ENCODE measurements at places on chromosomes 5 and 9. TPM values are rescaled to one million over a fixed set of nuclear protein-coding genes. Genes with fewer than 3 reads are reported as not detected.

Gene FSTL4
- 0.67 TPM for total RNA-seq

Gene PCDHB16
- 4.1 TPM for total RNA-seq

Gene FOXD4L3
- not detected for total RNA-seq

GRCh38 chr9:28207657-28208056, 634.4 kb upstream of the C9orf72 start:
- no peak for DNase-seq
- H3K4me3 ChIP-seq: no peak overlapping the region
- no peak overlapping the region for H3K27ac ChIP-seq
- H3K4me1 ChIP-seq: no peaks in the 10 kb centered on the region
- H3K36me3 ChIP-seq: no peaks in the 10 kb centered on the region

GRCh38 chr5:105836268-105836667, 1834.5 kb downstream of the EFNA5 start:
- H3K27me3 ChIP-seq: no peaks in the 10 kb centered on the region
- H3K27ac ChIP-seq: no peak overlapping the region
- no peaks in the 10 kb centered on the region for H3K4me1 ChIP-seq

- no peaks in the 10 kb centered on the region for H3K36me3 ChIP-seq
- no peak overlapping the region for H3K4me3 ChIP-seq
- DNase-seq: no peak
- H3K4me1 ChIP-seq: no peaks in the 10 kb centered on the region
- H3K27me3 ChIP-seq: peaks cover 5% of the 10 kb centered on the region
These were observed 14.2 kb upstream of the QSOX2 start for GRCh38 chr9:136259836-136260235.

DNA sequence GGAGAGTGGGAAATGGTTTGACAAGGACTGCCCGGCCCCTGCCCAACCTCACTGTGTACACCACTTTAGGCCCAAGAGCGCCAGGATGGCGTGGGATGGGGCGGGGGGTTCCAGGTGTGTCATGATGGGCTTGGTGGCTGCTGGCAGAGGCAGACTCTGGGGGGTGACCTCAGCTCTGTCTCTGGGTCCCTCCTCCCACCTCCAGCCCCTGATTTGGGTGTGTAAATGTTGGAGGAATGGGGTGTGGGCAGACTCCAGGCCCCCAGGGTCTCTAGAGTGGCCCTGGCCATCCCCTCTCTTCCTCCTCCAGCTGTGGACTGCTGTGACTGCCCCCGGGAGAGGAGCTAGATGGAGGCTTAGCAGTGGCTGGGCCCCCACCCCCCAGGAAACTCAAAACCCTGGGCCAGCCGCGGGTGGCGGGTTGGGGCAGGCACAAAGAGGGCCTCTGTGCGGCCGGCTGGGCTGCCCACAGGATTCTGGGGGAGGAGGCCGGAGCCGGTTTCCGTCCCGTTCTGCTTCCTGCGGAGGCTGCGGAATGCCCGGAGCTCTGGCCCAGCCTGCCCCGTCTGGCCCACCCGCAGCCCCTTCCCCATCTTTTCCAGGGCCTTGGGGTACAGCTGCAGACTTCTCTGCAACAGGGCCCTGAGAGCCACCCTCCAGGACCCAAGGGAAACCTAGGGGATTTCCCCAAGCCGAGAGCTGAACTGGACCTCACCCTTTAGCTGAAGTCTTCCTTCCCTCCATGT, 23.1 kb downstream of the CXXC5 start:
- H3K4me1 ChIP-seq: peaks cover 58% of the 10 kb centered on the region
- no peaks in the 10 kb centered on the region for H3K27me3 ChIP-seq
- H3K36me3 ChIP-seq: no peaks in the 10 kb centered on the region
- peak overlapping the region; percentile 42 for H3K27ac ChIP-seq

DNA sequence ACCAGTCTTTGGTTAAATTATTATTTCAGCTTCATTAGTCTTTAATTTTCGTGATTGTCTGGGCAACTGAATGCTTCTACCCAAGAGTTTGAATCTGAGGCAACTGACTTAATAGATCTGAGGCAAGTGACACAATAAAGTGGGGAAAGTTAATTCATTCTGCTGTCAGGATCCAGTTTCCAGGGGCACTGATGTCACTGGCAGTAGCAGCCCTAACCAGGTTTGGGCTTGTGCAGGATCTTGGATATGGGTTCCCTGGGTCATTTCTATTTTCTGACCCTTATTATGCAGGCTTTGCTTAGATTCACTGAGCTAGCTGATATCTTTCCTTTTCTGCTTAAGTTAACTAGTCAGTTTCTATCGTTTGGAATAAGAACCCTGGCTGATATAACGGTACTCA, 9.6 kb downstream of the SREK1IP1 start:
- no peaks in the 10 kb centered on the region for H3K4me1 ChIP-seq
- no peaks in the 10 kb centered on the region for H3K27me3 ChIP-seq
- H3K4me3 ChIP-seq: no peak overlapping the region
- no peak overlapping the region for H3K27ac ChIP-seq
- H3K36me3 ChIP-seq: peaks cover 14% of the 10 kb centered on the region

- H3K27ac ChIP-seq: no peak overlapping the region
- H3K27me3 ChIP-seq: no peaks in the 10 kb centered on the region
- H3K36me3 ChIP-seq: no peaks in the 10 kb centered on the region
- no peak for DNase-seq
- no peaks in the 10 kb centered on the region for H3K4me1 ChIP-seq
- H3K4me3 ChIP-seq: no peak overlapping the region
These were observed 328.8 kb upstream of the BRINP1 start for GRCh38 chr9:119697996-119698395.

- peaks cover 36% of the 10 kb centered on the region for H3K4me1 ChIP-seq
- H3K4me3 ChIP-seq: no peak overlapping the region
- no peak for DNase-seq
These were observed 70.1 kb downstream of the GNAQ start for GRCh38 chr9:77961541-77961940.

- H3K27me3 ChIP-seq: no peaks in the 10 kb centered on the region
- no peaks in the 10 kb centered on the region for H3K4me1 ChIP-seq
- DNase-seq: no peak
These were observed 90.8 kb upstream of the IRX4 start for GRCh38 chr5:1973391-1974013.

- DNase-seq: peak; percentile 87
- H3K4me3 ChIP-seq: peak overlapping the region; percentile 79
- H3K27me3 ChIP-seq: no peaks in the 10 kb centered on the region
- peaks cover 51% of the 10 kb centered on the region for H3K4me1 ChIP-seq
- H3K36me3 ChIP-seq: no peaks in the 10 kb centered on the region
These were observed 1.7 kb downstream of the TRIO start for GRCh38 chr5:14144586-14145434.

DNA sequence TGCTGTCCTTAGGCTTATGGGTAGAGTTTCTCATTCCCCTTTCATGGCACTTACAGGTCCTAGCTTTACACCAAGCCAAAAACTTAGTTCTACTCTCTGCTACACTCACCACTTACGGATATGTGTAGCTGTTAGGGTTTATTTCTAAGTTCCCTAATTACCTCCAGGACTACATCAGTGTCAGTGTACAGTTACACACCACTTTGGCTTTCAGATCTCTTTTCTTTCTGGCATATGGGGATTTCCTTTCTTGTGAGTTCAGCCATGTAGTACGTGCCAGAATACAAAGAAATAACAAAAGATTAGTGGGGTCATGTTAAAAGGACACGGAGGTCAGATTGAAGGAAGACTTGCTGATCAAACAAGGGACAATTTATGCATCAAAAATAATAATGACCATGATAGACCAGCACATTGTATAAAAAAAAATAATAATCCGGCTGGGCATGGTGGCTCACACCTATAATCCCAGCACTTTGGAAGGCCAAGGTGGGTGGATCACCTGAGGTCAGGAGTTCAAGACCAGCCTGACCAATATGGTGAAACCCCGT, 41.8 kb downstream of the LYRM7 start:
- H3K4me1 ChIP-seq: peaks cover 7% of the 10 kb centered on the region
- no peaks in the 10 kb centered on the region for H3K36me3 ChIP-seq
- no peak overlapping the region for H3K27ac ChIP-seq
- DNase-seq: no peak
- H3K4me3 ChIP-seq: no peak overlapping the region

Measured in upper lobe of right lung (tissue), 1 donor.